ENCODE measurements at places on chromosomes 6 and 20.

DNA sequence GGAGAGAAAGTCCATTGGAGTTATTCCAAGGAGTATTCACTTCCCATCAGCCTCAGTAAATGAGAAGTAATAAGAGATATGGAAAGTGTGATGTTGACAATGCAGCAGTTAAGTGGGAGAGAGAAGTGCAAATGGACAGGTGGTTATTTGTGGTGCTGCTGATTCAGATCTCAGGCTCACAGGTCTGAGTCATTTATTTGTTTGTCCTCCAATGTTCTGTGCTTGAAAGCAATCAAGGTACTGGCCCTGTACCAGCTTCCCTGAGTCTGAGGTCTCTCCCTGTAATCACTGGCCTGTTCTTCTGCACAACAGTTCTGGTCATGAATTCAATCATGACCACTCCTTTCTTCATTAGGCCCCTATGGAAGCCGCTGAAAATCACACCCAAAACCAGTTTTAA lies 827.7 kb downstream of the MAFB start:
- DNase-seq = no peak

GRCh38 chr6:158771399-158772152 lies 47.6 kb downstream of the EZR start:
- no peak for DNase-seq

DNA sequence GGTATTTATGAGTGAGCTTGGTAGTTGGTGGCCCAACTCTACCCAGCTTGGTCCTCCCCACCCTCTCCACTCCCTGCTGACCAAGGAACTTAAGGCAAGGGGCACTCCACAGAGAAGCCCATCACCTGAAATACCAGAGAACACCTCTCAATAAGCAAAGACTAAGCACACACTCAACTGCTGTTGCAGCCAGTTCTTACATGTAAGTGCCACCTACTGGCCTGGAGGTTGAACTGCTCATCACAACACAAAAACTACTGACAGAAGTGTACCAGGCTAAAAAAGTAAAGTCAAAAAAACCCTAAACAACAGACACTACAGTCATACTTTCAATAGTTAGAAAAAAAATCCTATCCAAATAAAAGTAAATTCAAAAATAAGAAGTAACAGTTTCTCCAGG lies 146.2 kb downstream of the FAM83B start:
- no peak for DNase-seq

- no peak for DNase-seq
Observed at GRCh38 chr6:132749111-132749510, 8.6 kb downstream of the VNN2 start.

DNA sequence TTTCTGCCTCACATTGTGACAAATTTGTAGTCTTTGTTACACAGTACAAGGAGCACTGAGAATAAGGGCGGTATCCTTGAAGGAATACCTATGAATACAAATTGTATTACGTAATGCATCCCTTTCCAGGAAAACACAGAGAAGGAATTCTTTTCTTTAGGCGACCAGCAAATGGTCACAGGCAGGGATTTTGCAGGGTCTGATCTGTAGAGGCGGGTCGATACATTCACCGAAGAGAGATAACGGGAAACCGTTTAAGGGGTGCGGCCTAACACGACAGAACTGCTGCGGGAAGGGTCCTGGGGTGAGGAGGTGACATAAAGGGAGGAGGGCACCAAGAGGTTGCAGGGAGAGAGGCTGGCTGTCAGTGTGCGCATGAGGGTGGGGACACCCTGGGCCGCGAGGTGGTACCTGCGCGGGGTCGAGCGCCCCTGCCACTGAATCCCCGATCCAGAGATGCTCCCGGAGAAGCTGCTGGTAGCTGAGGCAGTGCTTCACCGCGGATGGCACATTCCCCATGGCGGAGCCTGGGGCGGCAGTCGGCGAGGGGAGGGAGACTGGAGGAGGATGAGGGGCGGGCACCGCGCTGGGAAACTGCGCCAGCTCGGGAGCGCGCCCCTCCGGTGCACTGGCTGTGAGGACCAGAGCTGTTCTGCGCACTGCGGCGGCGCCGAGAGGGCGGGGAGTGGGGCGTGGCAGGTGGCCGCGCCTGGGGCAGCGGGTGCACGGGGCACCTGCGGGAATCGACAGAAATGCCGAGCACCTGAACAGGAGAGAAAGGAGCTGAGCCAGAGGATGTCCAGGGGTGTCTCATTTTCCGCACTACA lies at the start of gene HMGCLL1:
Gene HMGCLL1, minus strand, starts transcription at position 656 of the 827 bp plus-strand sequence. Its CDS starts 137 bp downstream, at position 519.
- no peak for DNase-seq

Data from activated CD8-positive, alpha-beta memory T cell treated with anti-CD3 and anti-CD28 coated beads for 48 hours (primary cell).